ENCODE measurements at places on chromosomes 2 and 18. TPM values are rescaled to one million over a fixed set of nuclear protein-coding genes. Genes with fewer than 3 reads are reported as not detected.
A peak's percentile ranks its signal among the peaks of the same experiment; 100 is the strongest.

DNA sequence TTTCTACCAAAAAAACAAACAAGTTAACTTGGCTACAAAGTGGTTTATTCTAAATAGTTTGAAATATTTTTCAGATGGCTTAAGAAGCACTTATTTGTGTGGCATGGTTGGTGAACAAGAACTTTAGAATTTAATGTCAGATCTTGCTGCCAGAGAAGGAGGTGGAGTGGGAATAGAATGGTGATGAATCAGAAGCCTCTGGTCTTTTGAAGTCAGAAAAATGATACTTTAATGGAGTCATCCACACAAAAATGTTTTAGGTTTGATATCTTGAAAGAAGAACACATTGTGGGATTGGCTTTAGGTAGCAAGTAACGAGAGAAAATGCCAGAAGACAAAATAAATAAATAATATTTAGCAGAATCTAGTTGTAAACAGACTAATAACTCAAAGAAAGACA lies 243.1 kb upstream of the FANCL start:
- DNase-seq: no peak

DNA sequence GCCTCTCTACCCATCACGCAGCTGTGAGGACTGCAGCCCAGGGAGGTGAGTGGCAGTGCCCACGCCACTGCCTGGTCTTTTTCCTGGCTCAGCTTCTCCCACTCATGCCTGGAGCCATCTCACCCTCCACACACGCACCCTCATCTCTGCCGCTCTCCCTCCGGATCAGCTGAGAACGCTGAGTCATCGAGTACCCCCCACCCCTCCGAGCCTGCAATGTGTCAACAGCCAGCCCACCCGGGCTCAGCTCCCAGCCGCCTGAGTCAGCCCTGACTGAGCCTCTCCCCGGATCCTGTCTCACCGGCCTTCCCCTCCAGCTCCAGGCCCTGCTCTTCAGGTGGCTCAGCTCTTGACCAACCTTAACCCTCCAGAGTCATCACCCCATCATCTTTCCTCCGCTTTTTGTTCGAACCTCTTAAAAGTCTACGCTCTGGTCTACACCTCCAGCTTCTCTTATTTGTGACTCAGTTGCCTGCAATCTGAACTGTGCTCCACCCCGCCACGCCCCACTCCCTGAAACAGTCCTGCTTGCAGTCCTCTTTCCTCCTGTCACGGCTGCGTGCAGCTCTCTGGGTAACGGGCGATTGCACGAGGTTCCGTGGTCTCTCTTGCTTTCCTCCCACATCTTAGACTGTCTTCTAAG lies 94.4 kb upstream of the ASAP2 start:
- no peak for DNase-seq

DAW1 gene
- total RNA-seq: not detected

DNA sequence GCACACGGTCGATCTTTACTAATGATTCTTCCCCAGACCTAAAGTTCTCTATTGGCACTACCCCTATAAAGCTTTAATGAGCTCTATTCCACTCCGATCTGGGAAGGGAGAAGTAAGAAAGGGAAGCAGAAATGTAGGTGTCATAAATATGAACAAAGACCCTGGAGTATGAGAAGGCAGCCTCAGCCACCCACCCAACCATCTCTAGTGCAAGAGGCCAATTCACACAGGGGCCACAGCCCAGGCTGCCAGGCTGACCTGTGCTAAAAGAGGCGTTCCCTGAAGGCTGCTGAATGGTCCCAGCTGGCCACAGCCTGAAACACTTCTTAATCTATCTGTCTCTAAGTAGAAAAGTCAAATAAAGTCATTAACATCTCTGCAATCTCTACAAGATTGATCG lies 60.1 kb upstream of the ACTR3 start:
- DNase-seq: no peak

DNA sequence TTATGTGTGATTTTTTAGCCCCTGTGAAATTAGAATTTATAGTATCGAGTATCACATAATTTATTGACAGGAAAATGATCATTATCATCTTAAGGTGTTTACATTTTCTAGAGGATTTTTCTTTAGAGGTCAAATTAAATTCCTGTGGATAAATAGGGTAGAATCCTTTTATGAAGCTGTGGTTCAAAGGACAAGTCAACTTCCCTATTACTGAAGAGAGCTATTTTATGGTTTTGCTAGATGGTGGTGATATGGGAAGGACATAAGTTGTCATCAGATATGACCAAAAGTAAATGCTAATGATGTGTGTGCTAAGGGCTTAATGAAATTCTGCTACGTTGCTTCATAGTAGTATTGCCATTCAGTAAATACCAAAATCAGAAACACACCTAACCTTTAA lies 80.1 kb downstream of the EML4 start:
- DNase-seq: no peak

CEP192 gene
- 31.0 TPM for total RNA-seq

DAPL1 gene
- total RNA-seq: not detected

HOXD10 gene
- not detected for total RNA-seq

DNA sequence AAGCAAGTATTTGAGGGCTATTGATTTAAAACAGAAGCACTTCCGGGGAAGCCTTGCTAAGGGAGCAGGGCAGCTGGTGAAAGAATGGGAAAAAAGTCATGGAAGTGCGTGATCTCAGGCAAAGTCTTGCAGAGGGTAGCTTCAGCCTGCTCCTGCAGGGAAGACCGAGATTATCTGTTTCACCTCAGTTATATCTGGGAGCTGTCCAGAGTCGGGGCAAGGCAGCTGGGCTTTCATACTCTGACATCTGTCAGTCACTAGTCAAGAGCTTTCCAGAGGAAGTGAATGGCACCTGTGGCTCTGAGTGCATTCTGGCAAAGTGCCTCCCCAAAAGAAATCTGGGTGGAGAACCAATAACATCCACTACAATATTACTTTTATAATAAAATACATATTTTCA lies 8.7 kb downstream of the NXPH2 start:
- no peak for DNase-seq

DNA sequence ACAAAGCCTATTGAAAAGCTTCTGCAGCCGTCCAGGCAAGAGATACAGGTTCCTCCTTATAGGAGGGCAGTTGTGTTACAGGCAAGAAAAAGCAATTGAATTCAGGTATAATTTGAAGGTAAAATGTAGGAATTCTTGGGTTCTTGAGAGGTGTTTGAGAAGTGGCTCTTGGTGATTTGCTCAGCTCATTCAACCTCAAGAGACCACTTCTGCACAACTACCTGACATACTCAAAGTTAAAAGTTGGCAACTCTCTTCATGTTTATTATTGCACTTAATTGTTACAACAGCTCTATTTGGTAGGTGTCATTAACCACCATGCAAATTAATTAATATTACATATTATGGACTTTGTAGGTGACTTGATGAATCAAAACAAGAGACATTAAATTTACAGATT lies 753.2 kb downstream of the ADCYAP1 start:
- no peak for DNase-seq

DNA sequence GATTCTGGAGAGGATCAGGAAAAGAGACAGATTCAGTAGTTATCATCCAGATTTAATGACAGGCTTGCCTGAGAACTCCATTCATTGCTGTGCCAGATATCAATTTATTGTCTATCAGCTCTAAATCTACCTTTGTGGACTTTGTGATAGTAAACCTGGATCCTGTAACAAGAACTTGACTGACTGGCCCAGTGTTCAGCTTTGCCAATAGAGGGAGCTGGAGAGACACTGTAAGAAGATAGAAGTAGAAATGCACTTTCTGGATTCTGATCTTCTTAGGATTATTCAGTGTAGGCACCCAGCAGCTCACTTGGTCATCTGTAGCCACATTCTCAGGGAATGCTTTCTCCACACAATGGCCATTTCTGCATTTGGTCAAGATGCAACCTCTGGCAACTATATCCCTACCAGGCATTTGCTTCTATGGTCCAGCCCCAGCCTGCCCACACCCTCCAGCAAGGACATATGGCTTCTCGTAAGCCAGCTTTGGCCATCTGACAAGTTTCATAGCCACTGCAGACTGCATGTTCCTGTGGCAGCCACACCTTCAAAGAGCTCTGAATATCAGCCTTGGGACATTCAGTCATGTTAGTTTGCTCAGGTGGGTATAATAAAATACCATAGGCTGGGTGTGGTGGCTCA lies 6.1 kb upstream of the SERPINB8 start:
- DNase-seq: peak; percentile 61

DNA sequence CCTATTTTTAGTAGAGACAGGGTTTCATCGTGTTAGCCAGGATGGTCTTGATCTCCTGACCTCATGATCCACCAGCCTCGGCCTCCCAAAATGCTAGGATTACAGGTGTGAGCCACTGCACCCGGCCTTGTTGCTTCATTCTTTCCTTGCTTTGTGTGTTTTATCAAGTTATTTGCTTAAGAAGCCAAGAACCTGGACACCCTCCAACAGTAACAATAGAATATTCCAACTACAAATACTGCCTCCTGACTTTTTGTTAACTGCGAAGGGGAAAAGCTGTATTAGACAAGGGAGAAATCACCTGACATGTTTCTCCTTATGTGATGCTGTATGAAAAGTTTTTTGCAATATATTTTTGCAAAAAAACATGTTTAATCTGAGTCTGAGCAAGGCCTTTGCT lies 297.2 kb downstream of the NCKAP5 start:
- no peak for DNase-seq

- DNase-seq: no peak
Observed at GRCh38 chr2:214536625-214537024, 125.8 kb downstream of the VWC2L start.

DNAH6 gene
- 0.33 TPM for total RNA-seq

- DNase-seq: no peak
Observed at GRCh38 chr2:147382322-147382948, 462.4 kb upstream of the ACVR2A start.

- DNase-seq: no peak
Observed at GRCh38 chr2:55843994-55844345, 79.6 kb downstream of the EFEMP1 start.

DNA sequence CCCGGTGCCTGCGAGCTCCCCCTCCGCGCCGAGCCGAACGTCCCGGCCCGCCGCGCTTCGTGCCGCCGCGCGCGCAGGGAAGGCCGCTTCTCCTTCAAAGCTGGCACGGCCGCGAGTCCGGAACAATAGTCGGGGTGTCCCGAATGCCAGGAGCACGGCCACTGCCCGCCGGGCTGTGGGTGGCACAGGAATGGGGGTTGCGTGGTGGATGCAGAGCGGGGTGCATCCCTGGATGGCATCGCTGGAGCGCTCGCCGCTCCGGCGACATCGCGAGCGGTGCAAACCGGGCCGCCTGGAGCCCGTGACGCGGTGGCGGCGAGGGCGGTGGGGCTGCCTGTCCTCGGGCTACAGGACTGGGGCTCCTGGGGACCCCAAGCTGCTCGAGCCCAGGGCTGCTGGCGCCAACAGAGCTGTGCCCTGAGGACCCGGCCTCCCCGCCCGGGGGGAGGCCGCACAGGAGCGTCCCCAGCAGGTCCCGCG lies 1.1 kb upstream of the SATB2 start:
- peak; percentile 35 for DNase-seq

TCF4 gene
- not detected for total RNA-seq

DTNA gene
- total RNA-seq: not detected

PCARE gene
- total RNA-seq: not detected

BIN1 gene
- total RNA-seq: 58.2 TPM

DNA sequence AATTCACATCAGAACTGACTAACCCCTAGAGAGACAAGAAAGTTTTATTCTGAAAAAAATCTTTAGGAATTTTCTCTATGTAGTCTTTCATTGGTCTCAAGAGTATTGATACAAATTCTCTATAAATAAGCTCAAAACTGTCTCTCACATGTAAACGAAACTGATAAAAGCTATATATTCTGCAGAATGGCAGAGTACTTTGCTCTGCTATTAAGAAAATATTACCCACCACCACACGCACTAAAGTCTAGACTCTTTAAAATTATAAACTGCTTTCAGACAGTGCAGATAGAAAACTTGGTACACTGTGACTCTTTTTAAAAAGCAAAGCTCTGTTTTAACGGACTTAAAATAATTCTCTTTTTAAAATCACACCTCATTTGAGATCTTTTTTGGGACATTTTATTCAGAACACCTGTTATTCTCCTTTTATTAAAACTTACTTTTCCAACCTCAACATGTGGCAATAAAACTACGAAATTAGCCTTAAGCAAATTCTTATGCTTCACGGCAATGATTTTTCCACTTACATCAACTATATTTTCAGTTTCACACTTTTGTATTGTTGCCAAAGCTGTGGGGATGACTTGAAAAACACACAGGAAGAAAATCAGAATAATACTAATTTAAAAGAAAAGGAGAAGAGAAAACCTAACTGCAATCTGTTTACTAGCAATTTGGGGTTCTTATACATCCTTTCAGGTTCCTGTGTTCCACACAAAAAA lies 58.0 kb downstream of the CCDC88A start:
- no peak for DNase-seq

DNA sequence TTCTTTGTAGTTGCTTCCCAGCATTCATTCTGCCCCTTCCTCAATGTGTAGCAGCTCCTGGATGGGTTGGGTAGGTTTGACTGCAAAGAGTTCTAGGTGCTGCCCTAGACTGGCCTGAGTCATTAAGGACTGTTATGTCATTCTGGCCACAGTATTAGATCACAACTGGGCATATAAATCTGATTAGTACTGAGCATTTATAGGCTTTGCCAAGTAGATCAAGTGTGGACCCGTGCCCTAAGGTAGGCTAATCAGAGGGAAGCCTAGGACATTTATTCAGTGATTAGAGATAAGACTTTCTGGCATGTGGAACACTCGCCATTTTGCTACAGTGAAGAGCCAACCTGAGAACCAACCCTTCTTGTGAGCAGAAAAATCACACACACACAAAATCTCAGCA lies 2.7 kb downstream of the KATNAL2 start:
- DNase-seq: no peak

ANKRD53 gene
- not detected for total RNA-seq

NYAP2 gene
- not detected for total RNA-seq

GALNT5 gene
- total RNA-seq: not detected

CRYBA2 gene
- not detected for total RNA-seq

DNA sequence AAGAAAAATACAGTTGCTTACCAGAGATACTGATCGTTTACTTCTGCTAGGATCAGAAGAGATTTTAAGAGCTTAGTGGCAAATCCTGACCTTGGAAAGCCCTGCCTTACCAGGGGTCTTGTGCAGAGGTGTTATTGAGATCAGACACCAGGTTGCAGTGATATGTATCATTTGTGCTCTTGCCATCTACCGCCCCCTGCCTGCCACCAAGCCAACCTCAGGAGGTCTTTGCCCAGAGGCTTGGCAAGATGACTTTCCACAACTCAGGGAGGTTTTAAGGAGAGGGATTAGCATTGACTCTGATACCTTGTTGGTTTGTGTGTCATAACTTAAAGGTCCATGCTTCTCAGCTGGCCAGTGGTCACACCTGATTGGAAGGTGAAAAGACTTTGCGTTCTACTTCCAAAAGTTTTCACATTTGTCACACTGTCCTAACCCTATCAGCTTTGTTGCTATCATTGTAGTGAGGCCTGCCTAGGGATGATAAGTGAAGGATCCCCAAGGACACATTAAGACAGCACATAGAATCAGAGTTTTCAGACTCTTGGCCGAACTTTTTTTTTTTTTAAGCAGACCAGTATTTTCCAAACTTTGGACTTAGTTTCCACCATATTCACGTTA lies 46.2 kb upstream of the MGAT5 start:
- peak; percentile 76 for DNase-seq

KIAA2012 gene
- total RNA-seq: not detected

LGALSL gene
- 1.5 TPM for total RNA-seq
